ENCODE measurements at places on chromosomes 5 and 9.

DNA sequence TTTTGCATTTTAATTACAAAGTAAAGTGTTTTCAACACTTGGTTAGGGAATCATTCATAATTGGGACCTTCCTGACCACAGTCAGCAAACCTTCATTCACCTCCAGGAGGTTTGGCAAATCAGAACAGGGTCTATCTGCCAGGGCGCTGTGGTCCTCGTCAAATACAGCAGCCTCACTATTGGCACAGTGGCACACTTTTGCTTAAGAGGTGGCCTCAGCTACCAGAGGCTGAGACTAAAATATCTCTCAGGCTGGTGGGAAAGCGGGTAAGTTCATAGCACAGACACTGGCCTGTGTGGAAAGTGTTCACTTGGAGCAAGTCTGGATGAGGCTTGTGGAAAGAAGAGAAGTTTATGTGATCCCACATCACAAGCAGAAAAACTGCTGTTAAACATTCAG is 268.6 kb upstream of the DAPK1 start:
- no peak for DNase-seq

DNA sequence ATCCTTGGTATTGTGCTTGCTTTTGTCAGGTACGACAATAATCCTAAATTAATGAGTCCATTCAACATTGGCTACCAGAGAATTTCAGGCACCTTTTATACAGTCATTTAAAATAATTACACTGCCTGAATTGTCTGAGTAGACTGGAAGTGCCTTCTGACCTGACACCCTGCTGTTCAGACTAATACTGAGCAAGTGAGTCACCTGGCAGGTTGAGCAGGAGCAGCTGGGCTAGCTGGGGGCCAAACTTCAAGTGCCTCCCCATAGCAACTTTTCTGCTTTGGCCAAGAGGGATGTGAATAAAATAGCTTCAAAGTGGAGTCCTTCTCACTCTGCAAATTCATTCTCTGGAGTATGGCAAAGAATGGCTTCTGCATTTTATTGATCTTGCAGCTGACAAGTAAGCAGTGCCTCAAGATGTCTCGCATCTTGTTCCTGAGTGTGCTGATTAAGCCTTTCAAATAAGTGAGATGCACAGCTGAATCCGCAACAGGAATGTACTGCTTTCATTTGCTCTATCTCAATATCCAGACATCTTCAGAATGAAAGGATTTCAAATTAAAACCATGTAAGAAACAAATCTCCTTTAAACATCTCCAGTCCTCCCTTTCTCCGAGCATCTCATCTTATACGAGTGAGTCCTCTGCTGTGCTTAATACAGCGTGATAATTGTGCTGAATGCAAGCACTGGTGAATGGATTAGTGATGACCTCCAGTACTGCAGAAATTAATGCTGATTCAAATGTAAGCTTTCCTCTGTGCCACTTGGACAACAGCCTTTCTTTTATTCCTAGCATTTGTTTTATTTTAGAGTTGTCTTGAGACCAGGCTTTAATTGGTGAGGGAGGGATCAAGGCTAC is 271.2 kb downstream of the EDIL3 start:
- DNase-seq = no peak

- no peak for DNase-seq
These were observed 95.0 kb downstream of the C5orf15 start for GRCh38 chr5:133873449-133873848.

DNA sequence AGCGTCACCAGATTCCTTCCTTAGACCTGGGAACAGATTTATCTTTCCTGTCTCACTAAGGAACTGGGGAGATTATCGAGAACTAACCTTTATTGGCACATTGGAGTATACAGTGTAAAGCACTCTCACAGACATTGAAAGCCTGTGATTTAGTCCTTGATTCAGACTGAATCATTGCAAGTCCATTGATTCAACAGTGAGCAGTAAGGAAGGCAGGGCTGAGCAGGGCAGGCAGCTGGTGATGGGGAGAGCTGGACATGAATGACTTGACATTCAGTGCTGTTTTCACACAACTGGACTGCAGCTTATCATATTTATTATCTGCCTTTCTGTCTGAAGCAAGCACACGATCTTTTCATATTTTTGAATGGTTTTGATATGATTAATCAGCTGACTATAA is 16.2 kb downstream of the ISOC1 start:
- DNase-seq = no peak

DNA sequence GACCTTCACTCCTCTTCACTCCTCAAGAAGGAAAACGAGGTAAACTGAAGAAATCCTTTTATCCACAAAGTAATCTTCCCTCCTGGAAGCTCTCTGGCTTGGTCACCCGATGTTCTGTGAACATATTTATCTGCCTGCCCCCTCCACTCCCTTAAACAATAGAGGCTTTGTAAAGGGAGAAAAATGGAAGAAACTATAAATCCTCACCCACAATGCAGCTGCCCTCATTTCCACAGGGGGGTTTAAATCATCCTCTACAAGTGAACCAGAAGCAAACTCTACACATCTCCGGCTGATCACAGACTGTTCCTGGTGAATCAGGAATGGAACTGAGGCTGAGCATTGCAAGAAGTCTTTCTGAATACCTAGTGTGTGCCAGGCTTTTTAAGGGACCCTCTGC is 7.2 kb downstream of the INSYN2B start:
- no peak for DNase-seq

GRCh38 chr9:124352616-124353015 is 62.6 kb downstream of the PSMB7 start:
- DNase-seq = no peak

DNA sequence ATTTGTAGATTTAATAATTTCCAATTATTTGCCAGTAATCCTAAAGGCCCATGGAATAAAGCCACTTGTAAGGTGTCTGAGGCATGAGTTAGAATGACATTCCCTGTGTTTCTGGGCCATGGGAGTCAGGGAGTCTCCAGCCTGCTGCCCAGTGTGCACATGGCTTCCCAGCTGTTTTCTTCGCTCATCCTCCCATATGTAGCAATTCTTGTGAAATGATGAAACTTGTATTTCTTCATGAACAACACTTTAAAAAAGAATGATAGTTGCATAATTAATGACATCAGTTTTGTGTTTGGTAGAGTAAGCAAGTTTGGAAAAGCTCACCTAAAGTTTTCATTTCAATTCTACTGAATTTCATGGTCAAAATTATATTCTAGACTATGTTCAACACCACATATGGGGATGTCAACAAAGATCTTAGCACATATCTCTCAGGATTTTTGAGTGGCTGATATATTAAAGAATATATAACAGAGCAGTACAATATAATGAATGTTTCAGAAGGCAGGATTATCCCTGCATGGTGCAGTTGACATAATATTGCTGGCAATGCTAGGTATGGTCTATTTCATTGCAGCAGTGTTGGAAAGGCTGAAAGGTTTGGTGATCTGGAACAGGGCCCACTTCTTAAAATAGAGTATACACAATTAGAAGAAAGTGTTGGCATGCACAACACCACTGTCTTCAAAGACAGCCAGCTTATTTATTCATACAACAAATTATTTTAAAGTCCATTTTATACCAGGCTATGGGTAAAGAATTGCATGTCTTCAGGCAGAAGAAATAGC is 44.7 kb downstream of the GRIN3A start:
- no peak for DNase-seq

- DNase-seq = peak; percentile 58
These were observed 35.6 kb downstream of the DAB2IP start for GRCh38 chr9:121686930-121687541.

DNA sequence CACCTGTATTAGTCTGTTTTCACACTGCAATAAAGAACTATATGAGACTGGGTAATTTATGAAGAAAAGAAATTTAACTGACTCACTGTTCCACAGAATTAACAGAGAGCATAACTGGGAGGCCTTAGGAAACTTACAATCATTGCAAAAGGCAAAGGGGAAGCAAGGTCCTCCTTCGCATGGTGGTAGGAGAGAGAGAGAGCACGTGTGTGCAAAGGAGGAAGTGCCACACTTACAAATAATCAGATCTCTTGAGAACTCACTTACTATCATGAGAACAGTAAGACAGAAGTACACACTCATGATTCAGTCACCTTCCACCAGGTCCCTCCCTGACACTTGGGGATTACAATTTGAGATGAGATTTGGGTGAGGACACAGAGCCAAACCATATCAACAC is 258.7 kb downstream of the TRIM32 start:
- no peak for DNase-seq

DNA sequence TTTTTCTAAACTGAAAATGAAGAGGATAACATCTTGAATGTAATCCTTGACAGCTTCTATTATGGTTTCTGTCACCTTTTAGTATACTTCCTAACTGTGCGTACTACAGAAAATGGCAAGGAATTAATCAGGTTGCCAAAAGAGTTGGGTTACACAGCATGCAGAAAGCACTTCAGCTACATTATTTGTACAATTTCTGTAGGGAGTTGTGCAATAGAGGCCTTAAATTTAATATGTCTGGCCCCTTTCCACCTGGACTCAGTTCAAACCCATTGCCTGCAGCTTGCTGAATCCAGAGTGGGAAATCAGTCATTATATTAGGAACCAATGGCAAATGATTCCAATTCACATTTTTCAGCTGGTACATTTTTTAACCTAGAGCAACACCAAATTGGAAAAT is 549.7 kb downstream of the CSNK1G3 start:
- no peak for DNase-seq

GRCh38 chr9:124739360-124739759 is 31.8 kb downstream of the NR6A1 start:
- DNase-seq = no peak

DNA sequence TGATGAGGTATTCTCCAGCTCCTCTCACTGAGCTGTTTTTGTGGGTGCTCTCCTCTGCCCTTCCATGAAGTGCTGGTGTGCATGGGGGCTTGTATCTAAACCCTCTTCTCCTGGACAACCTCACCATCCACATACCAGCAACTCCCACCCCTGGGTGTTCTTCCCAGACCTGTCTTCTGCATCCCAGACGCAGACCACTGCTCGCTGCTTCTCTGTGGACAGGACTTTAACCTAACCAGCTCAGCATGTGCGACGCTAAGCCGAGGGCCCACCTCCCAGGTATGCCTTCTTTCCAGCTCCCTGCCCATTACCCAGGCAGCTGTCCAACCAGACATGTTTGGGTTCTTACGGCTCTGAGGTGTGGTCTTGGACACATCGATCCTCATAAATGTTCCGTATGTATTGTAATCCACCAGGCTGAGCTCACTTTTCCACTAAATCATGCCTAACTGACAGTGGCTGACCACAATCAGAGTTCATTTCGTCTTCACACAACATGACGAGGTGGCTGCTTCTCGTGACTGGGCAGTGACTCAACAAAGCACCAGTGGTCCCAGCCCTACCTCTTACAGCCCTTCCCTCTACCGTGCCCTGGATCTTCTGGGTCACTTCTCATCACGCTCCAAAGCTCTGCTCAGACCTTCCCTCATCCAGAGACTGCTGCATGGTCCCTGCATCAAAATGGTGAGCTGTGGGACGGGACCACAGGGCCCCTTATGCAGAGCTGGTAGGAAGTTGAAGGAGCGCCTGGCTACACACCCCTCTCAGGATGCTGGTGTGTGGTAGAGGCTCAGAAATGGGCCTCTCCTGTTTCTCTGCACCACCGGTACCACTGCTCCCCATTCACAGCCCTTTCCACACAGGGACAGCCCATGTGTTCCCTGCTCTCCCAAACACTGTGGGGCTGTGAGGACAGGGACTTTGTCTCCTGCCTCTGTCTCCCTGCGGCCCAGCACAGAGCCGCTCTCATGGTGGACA is 9.6 kb upstream of the PTGES2 start:
- no peak for DNase-seq

DNA sequence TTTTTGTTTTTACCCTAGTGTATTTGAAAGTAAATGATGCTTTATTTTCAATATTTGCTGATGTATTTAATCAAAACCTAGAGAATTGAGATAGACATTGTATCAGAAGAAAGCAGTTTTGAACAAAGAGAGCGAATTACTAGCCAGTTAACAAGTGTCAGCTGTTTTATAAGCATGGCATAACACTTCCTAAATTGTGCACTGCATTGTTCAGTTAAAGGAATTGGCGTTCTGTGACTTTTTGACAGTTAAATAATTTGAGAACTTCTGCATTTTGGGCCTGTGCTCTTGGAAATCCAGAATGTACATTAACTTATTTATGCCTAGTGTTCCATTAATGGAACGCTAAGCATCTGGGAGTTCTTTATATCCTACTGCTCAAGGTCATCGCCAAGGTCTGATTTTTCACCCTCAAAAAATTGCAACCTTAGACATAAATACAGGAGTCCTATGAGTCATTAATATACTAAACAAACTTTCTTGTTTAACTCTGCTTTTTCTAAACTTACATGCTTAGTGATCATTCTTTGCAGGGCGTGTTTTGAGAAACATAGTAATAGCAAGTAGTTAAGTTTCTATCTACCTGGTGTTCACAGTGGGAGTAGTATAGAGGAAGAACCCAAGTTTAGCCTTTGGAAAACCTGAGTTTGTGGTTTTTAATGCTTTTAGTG is 31.1 kb downstream of the RASA1 start:
- no peak for DNase-seq

DNA sequence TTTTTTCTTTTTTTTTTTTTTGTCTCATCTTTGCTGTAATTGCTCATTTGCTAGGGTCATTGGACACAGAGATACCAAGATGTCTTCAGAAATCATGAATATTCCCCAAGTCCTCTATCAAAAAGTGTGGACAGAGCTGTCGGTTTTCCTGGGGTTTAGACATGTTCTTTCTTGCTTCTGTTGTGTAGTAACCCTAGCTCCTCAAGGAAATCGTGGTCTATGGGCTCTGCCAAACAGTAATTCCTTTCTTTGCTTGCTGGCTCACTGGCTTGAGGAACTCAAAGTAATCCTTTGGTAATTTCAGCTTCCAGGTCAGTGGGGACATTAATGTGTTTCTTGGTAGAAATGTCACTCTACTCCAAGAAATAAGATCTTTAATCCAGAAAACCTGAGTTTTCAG is 101.7 kb downstream of the TMC1 start:
- no peak for DNase-seq

- DNase-seq = no peak
These were observed 74.8 kb downstream of the CETN3 start for GRCh38 chr5:90334741-90335140.

DNA sequence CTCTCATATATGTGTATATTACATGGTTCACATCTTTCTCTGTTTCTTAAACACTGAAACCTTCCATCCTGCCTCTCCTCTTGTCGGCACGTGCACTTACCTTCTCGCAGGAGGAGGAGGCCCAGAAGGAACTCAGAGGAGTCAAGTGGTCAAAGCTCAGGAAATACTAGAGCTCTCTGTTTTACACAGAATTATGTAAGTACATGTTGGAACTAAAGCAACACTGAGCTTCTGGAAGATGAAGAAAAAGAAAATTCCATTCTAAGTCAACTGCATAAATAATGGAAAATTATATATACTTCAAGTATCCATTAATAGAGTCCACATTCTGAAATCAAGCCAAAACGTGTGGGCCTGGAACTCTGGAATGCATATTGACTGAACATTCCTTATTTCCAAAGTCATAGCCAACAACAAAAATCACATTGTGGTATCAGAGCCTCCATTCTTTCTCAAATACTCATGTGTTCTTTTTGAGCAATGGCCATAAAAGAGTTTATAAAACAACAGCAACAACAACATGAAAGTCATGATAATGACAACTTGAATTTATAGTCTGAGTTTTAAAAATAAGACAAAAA is 121.5 kb upstream of the RAI14 start:
- DNase-seq = no peak

- no peak for DNase-seq
These were observed 297.5 kb upstream of the GRIN3A start for GRCh38 chr9:102035929-102036328.
